ENCODE measurements at places on chromosomes 3 and 15. TPM values are rescaled to one million over a fixed set of nuclear protein-coding genes. Genes with fewer than 3 reads are reported as not detected.

Gene SST
- total RNA-seq, result not detected

Gene C3orf70
- not detected for total RNA-seq

Gene MUC20
- total RNA-seq, result not detected

Gene LRTM1
- total RNA-seq, result not detected

Gene SPTBN5
- 0.23 TPM for total RNA-seq

Gene CHMP2B
- 19.4 TPM for total RNA-seq

Gene C3orf52
- 6.2 TPM for total RNA-seq

Gene SNRPA1
- total RNA-seq, result 14.8 TPM

Gene FBXO40
- total RNA-seq, result not detected

Gene DCBLD2
- 64.9 TPM for total RNA-seq

Gene MELTF
- total RNA-seq, result 1.7 TPM

Gene HLTF
- total RNA-seq, result 28.0 TPM

Gene LMAN1L
- total RNA-seq, result not detected

Gene SLC38A3
- not detected for total RNA-seq

Gene CILP
- total RNA-seq, result under 0.01 TPM

Gene SLCO3A1
- total RNA-seq, result 3.4 TPM

Gene ZCWPW2
- 0.82 TPM for total RNA-seq

Gene CCR2
- total RNA-seq, result under 0.01 TPM

Gene GLDN
- 16.6 TPM for total RNA-seq

Gene ITIH1
- total RNA-seq, result not detected

Gene GRIP2
- total RNA-seq, result 0.08 TPM

Gene CRABP1
- not detected for total RNA-seq

Gene CPN2
- total RNA-seq, result not detected

Gene MASP1
- 20.2 TPM for total RNA-seq
